EL (cell line): ENCODE measurements at places on chromosomes 5 and 9.
A peak's percentile ranks its signal among the peaks of the same experiment; 100 is the strongest.

GRCh38 chr5:148486456-148486855, 102.7 kb downstream of the FBXO38 start:
- no peak for DNase-seq

- no peak for DNase-seq
These were observed 4.3 kb downstream of the NKD2 start for GRCh38 chr5:1012900-1013237.

- DNase-seq: peak; percentile 26
These were observed 535 bp downstream of the UNC5A start for GRCh38 chr5:176810687-176811501.

DNA sequence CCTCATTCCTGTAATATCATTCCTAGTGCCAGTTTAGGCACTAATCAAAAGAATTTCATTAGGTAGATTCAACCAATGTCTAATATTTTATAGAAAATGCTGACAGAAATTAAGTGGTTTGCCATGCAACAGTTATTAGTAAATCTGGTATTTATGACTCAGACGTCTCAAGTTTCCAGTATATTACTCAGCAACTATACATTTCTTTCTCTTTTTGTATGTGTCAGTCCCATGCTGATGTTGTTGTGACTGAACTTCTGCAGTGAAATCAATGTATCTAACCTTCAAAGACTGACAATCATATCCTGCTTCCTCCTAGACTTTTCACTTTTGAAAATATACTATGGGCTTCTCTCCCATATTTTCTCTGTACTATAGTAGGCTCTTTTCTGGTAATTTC, 822.5 kb downstream of the NR2F1-AS1 start:
- peak; percentile 75 for DNase-seq

DNA sequence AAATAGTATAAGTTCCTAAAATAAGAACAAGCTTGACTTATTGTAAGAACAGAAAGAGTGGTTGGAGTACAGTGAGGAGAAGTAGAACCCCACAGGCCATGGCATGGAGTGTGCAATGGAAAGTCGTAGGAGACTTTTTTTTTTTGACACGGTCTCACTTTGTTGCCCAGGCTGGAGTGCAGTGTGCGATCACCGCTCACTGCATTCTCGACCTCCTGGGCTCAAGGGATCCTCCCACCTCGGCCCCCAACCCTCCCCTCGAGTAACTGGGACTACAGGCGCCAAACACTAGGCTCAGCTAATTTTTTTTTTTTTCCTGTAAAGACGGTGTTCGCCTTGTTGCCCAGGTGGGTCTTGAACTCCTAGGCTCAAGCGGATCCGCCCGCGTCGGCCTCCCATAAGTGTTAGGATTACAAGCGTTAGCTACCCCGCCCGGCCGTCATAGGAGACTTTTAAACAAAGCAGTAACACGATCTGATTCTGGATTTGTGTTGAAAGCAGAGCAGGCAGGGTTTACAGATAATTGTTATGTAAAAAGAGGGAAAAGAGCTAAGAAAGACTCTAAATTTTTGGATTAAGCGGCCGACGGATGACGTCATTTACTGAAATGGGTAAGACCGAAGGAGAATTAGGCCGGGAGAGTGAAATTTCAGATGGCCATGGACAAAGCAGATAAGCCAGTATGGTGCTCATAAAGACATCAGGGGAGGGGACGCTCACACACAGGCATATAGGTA, 752 bp downstream of the TSTD2 start:
- no peak for DNase-seq
